ENCODE measurements at places on chromosomes 16 and 17.

DNA sequence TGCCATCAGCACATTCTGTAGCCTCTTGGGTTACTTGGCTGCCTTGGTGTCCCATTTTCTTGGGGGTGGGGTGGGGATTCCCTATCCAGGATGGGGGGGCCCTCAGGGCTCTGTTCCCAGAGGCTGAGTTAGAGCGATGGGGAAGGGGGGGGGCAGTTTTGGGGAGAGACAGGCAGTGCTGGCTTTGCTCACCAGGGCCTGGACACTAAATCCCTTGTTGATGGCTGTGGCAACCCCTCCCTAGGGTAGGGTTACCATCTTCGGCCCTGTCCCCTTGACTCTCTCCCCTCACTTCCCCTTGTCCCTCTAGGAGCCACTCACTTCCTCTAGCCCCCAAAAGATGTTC is 660 bp upstream of the ATP2A1 start:
- no peak for DNase-seq

GRCh38 chr16:87126403-87127025 is 190.7 kb downstream of the C16orf95 start:
- no peak for DNase-seq

DNA sequence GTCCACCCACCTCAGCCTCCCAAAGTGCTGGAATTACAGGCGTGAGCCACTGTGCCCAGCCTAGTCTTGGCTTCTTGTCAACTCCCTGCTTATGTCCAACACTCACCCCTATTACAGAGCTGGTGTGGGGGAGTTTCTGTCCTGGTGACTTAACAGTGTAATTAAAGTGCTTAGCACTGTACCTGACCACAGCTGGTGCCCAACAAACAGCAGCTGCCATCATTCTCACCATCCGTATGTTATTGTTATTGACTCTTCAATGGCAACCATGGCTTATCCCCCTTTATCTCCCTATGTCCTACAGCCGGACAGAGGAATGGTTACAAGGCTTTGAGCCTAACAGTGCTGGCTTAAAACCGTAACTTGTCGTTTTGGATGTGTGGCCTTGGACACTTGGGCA is 17.0 kb upstream of the BRCA1 start:
- DNase-seq = no peak

GRCh38 chr17:48634493-48635208 is 8.5 kb upstream of the HOXB9 start:
- DNase-seq = no peak

DNA sequence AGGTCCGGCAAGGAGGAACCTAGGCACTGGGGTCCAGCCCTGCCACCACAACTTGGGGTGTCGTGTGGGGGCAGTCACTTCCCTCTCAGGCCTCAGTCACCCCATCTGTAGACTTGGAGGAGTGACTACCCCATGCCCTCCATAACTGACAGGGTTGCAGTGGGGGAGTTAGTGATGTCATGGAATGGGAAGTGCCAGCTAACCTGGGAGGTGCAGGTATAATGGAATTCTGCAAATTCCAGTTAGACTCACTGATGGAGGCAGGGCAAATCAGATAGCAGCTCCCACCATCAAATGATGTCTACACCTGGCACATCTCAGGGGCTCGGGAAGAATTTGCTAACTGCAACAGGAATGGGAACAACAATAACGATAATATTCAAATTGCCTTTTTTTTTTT is 72.9 kb downstream of the CNGB1 start:
- DNase-seq = no peak

DNA sequence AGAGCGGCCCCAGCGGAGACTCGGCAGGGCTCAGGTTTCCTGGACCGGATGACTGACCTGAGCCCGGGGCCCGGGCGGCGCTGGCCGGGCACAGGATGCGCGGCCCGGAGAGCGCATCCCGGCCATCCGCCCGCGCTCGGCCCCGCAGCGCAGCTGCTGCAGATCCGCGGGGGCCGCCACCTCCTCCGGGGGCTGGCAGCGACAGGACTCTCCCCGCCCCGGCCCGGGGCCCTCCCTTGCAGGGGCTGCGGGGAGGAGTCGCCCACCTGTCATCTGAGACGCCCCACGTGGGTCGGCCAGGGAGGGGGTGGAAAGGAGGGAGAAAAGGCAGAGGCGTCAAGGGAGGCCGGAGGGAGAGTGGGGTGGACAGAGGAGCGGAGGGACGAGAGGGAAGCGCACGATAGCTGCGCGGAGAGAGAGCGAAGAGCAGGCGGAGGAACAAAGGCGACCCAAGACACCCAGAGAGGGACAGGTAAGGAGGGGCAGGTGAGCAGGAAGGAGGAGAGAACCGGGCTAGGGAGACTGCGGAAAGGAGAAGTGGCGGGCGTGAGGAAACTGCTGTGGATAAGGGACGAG is 471 bp upstream of the PRKAR1A start:
- peak; percentile 80 for DNase-seq

- no peak for DNase-seq
Measured at GRCh38 chr16:68790944-68791343, 52.4 kb upstream of the TANGO6 start.

DNA sequence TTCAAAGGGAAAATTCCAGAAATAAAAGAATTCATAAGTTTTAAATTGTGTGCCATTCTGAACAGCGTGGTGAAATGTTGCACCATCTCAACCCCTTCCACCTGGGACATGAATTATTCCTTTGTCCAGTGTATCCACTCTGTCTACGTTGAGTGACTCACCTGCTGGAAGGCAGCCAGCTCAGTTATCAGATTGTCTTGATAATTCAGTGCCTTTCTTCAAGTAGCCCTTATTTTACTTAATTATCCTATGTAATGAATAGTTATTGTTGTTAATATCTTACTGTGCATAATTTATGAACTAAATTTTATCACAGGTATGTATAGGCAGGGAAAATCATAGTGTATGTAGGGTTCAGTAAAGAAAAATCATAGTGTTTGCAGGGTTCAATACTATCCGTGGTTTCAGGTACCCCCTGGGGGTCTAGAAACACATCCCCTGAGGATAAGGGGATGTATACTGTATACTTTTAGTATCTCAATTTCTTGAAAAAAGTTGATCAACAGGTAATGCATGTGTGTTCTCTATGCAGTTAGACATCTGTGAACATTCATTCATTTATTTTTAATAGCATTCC is 7.7 kb upstream of the PCTP start:
- no peak for DNase-seq

GRCh38 chr16:10325783-10326543 is 59.9 kb upstream of the ATF7IP2 start:
- DNase-seq = no peak

DNA sequence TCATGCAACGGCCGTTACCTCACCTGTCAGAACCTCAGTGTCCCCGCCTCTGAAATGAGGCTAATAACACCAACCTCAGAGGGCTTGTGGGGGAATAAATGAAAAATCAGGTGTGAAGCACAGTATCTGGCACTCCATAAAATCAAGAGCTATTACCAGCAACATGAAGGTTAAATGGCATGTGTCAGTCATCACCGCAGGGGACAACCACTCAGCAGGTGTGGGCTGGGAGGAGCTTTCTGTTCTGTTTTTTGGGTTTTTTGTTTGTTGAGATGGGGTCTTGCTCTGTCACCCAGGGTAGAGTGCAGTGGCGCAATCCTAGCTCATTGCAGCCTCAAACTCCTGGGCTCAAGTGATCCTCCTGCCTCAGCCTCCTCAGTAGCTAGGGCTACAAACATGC is 16.8 kb upstream of the KRT19 start:
- DNase-seq = no peak

- peak; percentile 71 for DNase-seq
Measured at GRCh38 chr16:75250809-75251279, 580 bp downstream of the BCAR1 start.

DNA sequence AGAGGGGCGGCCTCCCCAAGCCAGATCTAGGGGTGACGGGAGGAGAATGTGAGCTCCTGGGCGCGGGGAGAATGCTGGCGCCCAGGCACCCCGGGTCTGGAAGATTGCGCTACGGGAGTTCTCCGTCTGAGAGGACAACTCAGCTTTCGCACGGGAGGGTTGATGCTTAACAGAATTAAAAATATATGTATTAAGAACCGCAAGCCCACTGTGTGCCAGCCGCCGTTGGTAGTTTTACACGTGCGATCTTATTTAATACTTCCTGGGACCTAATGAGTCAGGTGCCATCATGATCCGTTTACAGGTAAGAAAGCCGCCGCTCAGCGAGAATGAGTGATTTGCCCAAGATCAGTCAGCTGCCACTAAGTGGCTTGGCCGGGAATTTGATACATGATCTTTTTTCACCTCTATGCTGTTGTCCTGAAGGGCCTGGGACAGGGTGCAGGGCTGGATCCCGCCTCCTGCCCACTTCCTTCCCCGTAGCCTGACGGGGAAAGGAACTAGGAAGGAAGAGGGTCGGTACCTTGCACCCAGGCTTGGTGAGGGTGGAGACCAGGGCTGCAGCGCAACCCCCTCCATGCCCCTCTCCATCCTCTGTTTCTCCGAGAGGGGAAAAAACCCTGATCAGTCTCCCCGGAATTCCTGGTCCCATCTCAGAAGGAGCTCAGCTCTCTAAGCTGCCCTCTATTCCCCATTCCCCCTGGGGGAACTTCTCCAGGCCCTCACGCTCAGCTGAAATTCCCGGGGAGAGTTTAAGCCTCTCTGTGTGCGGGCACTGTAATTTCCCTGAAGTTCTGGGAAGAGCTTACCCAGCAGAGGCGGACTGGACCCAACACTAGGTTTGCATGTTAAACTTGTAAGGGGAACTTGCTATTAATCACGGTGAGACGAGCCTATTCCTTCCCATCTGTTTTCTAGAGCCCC is 983 bp downstream of the VAT1L start:
- no peak for DNase-seq

- no peak for DNase-seq
Measured at GRCh38 chr17:16085066-16085699, 85.6 kb downstream of the TTC19 start.

GRCh38 chr16:86432691-86433090 is 77.6 kb upstream of the FOXF1 start:
- DNase-seq = no peak

- DNase-seq = no peak
Measured at GRCh38 chr17:15361151-15361550, 19.8 kb upstream of the TEKT3 start.

- DNase-seq = no peak
Measured at GRCh38 chr16:62652441-62653120, 616.3 kb upstream of the CDH8 start.

DNA sequence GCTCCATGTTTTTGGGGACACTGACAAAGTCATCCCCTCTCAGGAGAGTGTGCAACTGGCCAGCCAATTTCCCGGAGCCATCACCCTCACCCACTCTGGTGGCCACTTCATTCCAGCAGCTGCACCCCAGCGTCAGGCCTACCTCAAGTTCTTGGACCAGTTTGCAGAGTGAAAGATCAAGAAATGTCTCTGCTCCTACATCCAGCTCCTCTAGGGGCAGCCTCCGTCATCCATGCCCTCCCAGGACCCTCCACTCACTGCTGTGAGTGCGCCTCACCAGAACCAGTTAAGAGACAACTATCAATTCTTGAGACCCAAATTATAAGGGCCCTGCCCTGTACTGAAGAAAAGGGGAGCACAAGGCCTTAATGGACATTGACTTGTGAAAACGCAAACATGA is 1.1 kb downstream of the OVCA2 start:
- DNase-seq = no peak

DNA sequence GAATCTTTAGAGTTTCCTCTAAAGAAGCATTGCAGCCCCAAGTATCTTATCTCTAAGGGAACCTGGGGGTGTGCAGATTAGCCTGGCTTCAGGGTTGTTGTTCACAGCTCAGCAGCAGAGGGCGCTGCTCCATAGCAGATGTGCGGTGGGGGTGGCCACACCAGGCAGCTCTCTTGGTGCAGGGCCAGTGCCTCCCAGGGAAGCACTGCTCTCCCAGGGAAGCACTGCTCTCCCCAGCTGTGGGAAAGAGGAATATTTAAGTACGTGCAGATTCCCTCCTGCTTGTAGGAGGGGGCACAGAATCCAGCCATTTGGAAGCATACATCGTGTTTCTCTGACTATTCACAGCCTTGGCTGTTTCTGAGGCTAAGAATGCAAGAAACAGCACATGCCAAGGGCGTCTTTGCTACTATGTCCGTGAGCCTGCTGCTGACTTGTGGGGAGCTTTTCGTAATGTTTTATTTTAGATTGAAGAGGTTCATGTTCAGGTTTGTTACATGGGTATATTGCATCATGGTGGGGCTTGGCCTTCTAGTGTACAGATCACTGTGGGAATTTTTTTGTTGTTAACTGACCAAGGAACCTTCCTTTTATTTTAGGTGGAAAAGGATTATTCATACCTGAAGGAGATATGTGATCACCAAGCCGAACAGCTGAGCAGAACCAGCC is 217.8 kb downstream of the SPECC1 start:
- peak; percentile 16 for DNase-seq

- DNase-seq = peak; percentile 72
Measured at GRCh38 chr17:7579001-7579833, at the start of gene CD68. CD68 (plus strand) TSS chr17:7579638; CDS start chr17:7579678, 40 bp downstream.

DNA sequence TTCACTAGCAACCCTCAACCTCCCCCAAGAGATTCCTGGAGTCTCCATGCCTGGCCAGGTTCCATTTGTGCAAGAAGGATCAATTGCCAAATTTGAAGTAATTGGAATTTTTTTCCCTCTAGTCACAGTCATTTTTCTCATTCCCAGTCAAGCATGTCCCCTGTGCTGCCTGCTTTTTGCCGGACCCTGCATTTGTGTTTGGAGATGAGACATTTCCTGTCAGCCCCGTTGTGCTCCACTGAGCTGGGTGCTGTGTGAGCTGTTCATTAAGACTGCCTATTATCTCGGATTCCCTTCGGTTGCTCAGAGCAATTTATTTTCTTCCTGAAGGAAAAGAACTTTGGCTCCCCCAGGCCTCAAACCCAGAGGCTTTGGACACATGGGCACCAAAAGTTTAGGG is 201.0 kb upstream of the NLRP1 start:
- DNase-seq = no peak

GRCh38 chr16:65663774-65664173 is 541.9 kb upstream of the CDH11 start:
- no peak for DNase-seq

DNA sequence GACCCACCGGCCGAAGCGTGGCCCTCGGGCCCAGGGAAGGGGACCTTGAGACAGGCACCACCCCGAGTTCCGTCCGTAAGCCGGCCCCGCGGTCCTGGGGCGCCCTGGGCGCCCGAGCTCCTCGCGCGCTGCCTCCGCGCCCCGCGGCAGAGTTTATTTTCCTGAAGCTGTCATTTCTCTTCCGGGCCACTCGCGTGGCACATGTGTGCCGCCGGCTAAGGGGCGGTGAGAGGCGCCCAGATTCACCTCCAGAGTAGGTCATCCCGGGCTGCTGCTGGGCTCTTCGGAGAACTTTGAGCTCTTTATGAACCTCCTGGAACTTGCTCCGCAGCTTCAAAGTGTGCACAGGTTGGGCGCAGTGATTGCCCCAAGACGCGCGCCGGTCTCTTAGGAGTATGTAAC is 489 bp downstream of the ZC3H18 start:
- DNase-seq = no peak
